ENCODE measurements at places on chromosomes 16 and 17.

GRCh38 chr17:75566834-75567233 lies 20.8 kb upstream of the MYO15B start:
- DNase-seq = no peak

- DNase-seq = no peak
Measured at GRCh38 chr16:78892951-78893733, 707.4 kb downstream of the MAF start.

DNA sequence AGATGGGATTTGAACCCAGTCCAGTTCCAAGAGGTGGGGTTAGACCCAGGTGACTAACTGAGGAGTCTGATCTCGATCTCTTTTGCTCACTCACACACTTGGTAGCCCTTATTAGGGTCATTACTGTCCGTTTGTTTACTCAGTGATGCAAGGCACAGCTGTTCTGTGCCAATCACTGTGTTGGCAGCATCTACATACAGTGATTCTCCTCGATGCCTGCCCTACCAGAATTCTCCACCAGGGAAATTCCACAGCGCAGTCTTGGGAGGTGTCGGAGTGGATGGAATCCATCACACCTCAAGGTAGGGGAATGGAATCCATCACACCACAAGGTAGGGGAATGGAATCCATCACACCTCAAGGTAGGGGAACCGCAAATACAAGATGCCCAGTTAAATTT lies 279.6 kb downstream of the MAF start:
- DNase-seq = no peak

DNA sequence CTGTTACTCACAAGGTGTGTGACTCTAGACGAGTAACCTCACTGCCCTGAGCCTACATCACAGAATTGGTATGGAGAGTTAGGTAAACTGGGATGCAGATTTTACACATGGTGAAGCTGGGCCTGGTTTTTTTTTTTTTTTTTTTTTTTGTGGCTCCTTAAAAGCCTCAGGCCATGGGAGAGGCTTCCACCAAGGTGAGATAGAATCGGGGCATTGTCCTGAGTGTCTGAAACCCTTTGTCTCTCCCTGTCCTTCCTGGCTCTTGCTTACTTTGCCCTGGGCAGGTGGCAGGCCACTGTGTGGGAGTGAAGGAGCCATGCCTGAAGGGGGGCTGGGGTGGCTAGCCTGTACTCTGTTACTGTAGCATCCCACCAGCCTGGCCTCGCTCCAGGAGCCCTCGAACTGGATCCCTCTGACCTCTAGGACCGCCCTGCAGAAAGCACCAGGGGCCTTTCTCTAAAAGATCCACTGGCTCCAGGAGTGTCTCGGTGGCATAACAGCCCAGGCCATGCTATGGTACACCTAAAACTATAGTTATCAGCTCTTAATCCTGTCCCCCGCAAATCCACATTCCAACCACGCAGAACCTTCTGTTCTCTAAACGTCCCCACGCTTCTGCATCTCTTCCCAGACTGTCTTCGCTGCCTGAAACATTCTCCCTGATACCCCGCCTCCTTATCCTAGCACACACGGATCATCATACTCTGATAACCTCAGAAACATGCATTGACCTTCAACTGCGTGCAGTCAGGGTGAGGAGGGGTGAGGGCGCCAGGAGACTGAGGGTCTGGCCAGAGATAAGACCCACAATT lies 1.7 kb upstream of the SLC13A2 start:
- DNase-seq = no peak

DNA sequence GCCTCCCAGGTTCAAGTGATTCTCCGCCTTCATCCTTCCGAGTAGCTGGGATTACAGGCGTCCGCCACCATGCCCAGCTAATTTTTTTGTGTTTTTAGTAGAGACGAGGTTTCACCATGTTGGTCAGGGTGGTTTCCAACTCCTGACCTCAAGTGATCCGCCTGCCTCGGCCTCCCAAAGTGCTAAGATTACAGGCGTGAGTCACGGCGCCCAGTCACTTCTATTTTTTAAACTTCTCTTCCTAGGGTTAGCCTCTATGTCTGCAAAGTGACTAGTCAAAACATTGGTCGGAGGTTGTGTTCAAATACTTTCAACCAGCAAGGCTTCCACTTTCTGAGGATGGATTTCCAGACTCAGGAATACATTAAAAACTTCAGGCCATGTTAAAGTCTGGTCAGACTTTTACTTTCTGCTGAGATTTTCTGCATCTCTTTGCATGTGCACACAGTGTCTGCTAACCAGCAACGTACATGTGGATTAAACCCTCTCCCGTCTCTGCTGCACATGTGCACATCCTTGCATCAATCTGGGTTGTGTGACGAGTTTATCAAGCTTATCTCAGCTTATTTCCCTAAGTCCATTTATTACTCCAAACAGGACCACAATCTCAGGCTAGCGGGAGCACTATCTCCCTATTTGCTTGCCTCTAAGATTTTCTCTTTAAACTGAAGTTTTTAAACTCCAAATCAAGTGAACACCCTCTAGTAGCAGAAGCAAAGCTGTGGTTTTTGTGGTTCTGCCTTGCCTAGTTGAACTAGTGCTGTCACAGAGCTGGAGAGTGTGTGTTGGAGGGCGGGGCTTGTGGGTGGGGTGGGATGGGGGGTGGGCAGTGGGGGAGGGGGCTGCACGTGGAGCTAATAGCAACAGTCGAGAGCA lies 525.2 kb upstream of the GOT2 start:
- no peak for DNase-seq

- no peak for DNase-seq
Measured at GRCh38 chr17:47368262-47368661, 44.5 kb downstream of the EFCAB13 start.

- no peak for DNase-seq
Measured at GRCh38 chr16:84844559-84845495, 25.0 kb downstream of the CRISPLD2 start.

GRCh38 chr16:67311607-67312488 lies 14.7 kb downstream of the KCTD19 start:
- no peak for DNase-seq

DNA sequence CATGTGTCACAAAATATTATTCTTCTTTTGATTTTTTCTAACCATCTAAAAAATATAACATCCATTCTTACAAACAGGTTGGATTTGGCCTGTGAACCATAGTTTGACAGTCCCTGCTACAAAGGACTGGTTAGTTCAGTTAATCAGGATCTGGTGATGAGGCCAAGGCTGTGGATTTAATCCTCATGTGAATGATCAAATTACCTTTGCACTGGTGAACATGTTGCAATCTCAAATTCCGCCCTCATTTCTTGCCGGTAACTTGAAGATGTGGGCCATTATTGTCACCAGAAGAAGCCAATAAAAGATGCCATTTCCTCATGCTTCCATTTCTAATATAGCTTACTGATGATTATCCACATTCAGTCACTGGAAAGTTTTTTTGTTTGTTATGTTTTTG lies 35.3 kb upstream of the YPEL2 start:
- no peak for DNase-seq

DNA sequence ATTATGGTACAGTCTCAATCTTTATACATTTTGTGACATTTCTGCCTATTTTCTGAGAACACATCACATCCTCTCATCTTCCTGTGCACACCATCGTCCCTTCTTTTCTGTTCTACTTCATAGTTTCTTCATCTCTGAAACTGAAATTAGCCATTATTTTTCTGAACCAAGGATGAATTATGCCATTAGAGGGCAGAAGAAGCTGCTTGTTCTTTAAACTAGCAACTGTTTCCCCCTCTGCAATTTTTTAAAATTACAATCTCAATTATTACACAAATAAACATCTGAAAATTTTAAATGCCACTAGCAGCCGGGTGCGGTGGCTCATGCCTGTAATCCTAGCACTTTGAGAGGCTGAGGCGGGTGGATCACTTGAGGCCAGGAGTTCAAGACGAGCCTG lies 41.3 kb downstream of the RBBP6 start:
- DNase-seq = no peak

GRCh38 chr17:4066210-4066609 lies 76.6 kb downstream of the ZZEF1 start:
- no peak for DNase-seq

- no peak for DNase-seq
Measured at GRCh38 chr17:17888371-17888770, 51.6 kb upstream of the SREBF1 start.

DNA sequence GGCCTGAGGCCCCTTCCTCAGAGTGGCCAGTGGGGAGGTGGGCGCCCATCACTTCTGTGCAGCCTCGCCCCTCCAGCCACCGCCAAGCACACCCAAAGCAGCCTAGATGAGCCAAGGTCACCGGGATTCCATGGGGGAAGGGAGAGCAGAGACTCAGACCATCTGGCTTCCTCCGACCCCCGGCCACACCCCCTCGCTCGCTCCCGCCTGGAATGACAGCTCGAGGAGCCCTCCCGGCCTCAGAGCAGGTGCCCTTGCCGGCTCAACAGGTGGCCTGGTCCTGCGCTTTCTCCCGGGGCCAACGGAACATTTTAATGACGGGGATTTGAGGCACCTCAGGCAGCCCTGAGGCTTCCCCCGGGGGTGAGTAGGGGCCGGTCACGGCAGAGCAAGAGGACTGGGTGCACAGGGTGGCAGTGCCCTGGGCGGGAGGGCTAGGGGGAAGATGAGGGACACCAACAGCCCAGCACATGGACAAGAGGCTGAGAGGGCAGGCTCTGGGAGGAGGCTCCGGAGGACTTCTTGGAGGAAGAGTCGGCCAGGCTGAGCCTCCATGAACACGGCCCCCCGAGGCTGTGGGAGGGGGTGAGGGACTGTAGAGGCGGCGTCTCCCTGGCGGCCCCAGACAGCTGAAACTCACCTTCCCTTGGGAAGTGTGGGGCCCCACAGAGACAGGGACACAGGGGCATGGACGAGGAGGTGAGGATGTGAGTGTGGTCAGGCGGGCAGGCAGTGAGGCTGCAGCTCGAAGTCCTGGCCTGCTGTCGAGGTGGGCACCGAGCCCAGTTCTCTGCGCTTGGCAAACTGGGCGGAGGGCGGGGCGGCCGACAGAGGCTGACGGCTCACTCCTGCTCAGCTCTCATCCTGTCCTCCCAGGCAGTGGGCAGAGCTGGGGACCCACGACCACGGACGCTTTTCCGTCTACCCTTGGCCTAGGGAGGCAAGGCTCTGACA lies 12.5 kb upstream of the C1QTNF8 start:
- DNase-seq = peak; percentile 40

GRCh38 chr16:81866820-81867440 lies 87.8 kb downstream of the PLCG2 start:
- no peak for DNase-seq

DNA sequence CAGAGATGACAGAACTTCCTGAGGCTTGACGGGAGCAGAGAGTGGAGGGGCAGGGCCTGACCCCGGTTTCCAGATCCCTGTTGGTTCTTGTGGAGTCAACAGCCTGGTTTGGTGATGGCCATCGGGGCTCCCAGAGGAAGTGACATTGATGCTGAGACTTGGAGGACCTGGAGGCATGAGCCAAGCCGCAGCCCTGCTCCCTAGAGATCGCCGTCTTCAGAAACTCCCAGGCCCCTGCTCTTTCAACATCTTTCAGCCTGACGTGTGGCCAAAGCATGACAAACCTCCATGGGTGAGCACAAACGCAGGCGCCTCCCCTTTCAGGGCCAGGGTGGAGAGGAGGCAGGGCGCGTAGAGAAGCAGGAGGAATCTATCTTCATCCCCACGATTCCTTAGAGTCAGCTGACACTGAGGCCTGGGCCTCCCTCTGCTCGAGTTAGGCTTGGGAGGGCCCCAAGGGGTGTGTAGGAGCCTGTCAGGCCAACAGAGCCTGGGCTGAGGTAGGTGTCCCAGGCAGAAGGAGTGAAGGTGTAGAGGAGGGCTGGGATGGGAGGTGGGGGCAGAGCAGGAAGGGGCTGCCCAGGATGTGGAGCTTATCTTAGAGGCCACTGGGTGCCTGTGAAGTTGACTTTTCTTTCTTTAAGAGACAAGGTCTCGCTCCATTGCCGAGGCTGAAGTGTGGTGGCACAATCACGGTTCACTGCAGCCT lies 56.1 kb upstream of the MED9 start:
- no peak for DNase-seq

DNA sequence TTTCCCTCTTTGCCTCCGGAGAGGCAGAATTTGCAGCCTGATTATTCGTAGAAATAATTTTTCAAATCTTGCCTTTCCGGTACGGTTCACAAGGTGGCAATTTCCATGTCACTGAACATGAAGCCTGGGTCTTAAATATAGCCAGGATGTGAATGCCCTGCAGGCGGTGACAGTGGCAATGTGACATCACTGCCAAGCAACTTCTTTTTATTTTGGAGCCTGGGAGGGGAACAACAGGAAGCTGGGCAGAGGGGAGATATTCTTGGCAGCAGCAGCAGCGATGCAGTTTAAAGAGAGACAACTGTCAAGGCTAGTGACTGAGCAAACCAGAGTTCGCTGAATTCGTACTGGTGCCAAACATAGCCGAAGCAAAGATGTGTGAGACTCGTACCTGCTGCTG lies 171.1 kb downstream of the SNX29 start:
- DNase-seq = no peak

DNA sequence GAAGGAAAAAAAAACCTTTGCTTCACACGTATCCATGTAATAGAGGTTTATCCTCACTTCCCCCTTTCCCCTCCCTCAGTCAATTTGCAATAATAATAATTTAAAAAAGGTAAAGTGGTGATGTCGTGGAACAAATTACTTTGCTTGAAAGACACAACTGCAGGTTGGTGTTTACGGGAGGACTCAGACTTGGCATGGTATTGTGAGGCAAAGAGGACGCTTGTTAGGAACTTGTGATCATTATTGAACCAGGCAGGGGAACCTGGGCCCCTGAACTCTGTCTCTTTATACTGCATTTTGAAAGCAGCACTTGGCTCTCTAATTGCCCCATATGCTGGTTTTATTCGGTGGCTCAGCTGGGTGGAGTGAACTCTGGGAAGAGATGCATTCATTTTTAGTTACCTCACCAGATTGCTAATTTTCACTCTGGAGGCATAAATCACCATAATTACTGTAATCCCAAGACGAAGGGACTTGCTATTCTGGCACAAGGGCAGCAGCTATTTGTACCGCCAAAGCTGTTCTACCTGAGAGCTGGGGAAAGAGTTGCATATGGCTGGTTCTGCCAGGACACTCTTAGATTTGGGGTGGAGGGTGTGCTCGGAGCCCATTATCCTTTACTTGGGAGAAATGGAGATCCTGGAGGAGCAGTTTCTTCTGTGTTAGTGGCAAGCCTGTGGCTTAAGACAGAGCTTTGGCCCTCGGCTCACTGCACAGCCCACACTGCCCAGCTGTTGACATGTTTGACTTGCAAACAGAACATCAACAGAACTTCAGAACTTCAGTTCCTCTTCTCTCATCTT lies 5.7 kb upstream of the DHX8 start:
- DNase-seq = no peak

GRCh38 chr17:7130621-7131422 lies 16.2 kb upstream of the ASGR2 start:
- no peak for DNase-seq

GRCh38 chr17:76586741-76587487 lies 1.3 kb upstream of the ST6GALNAC2 start:
- DNase-seq = peak; percentile 82

DNA sequence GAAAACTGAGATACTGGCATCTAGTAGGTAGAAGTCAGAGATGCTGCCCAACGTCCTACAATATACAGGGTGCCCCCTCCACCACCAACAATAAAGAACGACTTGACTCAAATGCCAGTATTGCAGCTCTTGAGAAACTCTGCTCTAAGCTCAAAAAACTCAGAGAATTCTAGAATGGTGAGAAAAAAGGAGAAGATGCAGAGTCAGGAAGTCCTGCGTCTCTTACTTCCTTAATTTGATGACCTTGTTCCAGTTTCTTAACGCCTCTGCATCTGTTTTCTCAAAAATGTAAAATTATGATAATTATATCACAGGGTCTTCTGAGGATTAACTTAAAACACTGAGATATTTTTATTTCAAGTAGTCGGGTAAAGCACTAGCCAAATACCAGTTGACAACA lies 1.7 kb upstream of the HSBP1 start:
- DNase-seq = no peak
